ENCODE measurements at places on chromosomes 7 and 10. TPM values are rescaled to one million over a fixed set of nuclear protein-coding genes. Genes with fewer than 3 reads are reported as not detected.

Gene LYZL1
- total RNA-seq, result not detected

Gene CCDC146
- 0.25 TPM for total RNA-seq

Gene SFRP4
- total RNA-seq, result 8.3 TPM

Gene ASAH2B
- total RNA-seq, result 2.4 TPM

Gene H2BK1
- total RNA-seq, result 0.64 TPM

Gene GHITM
- 260 TPM for total RNA-seq

Data from H4 (cell line).